Stimulated activated CD8-positive, alpha-beta memory T cell treated with anti-CD3 and anti-CD28 coated beads, Interleukin-2, amount 100 ng/mL, for 1 hour (primary cell): ENCODE measurements at places on chromosomes 6 and 20.

DNA sequence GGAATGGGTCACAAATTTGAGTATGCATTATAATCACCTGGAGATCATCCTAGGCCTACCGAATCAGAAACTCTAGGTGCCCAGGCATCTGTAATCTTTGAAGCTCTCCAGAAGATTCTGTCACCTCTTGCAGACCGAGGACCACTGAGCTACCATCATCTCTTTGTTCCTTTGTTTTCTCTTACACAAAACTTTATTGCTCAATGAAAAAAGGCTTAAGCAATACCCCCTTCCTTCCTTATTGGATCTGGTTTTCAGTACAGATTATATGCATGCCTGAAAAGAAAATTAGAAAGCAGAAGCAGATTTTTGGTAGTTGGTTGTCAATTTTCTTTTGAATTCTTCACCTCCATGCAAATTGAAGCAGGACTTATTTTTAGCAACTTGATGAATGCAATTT lies 31.3 kb downstream of the STX11 start:
- no peak for DNase-seq

GRCh38 chr6:97014595-97014994 lies 90.1 kb downstream of the KLHL32 start:
- DNase-seq: no peak

DNA sequence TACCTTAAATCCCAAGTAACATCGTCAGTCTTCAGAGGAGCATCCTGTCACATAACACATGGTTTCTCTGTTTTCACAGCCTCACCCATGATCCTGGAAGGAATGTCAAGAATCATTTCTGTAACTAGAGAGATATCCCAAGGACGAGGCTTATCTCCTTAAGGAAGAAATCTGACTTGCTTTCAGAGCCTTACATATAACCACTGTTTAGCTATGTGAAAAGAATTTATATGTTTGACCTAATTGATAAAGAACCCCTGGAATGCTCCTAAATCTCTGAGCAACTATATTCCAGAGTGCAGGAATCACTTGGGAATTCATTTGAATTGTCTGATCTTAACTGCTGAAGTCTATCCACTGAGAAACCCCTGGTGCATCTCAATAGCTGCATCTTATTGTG lies 243.1 kb downstream of the ALDH8A1 start:
- DNase-seq: no peak

DNA sequence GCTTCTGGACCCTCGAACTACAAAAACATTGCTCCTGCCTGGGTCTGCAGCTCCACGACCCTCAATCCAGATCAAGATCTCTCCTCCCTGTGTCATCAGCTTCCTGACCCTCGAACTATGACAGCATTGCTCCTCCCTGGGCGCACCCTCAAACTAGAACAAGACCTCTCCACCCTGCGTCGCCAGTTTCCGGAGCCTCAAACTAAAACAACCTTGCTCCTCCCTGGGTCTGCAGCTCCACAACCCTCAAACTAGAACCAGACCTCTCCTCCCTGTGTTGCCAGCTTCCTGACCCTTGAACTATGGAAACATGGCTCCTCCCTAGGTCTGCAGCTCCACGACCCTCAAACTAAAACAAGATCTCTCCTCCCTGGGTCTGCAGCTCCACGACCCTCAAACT lies 339.7 kb upstream of the SULF2 start:
- no peak for DNase-seq

DNA sequence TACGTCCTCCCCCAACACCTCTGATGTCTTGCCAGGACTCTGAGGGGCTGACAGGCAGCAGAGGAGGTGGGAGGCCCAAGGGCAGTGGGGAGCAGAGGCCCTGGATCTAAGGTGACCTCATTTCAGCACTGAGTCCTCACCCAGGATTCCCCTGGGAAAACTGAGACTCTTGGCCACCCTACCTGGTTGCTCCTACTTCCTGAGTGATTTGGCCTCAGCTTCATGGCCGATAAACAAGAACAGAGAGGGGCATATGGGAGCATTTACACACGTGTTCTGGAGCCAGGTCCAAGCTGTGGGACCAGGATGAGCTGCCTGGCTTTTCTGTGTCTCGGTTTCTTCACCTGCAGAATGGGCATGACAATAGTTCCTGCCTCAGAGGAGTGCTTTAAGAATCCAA lies 133.8 kb downstream of the ANKRD60 start:
- no peak for DNase-seq

GRCh38 chr20:7406671-7407070 lies 533.6 kb downstream of the HAO1 start:
- DNase-seq: no peak

- no peak for DNase-seq
Measured at GRCh38 chr6:134959603-134960002, 9.7 kb upstream of the ALDH8A1 start.

DNA sequence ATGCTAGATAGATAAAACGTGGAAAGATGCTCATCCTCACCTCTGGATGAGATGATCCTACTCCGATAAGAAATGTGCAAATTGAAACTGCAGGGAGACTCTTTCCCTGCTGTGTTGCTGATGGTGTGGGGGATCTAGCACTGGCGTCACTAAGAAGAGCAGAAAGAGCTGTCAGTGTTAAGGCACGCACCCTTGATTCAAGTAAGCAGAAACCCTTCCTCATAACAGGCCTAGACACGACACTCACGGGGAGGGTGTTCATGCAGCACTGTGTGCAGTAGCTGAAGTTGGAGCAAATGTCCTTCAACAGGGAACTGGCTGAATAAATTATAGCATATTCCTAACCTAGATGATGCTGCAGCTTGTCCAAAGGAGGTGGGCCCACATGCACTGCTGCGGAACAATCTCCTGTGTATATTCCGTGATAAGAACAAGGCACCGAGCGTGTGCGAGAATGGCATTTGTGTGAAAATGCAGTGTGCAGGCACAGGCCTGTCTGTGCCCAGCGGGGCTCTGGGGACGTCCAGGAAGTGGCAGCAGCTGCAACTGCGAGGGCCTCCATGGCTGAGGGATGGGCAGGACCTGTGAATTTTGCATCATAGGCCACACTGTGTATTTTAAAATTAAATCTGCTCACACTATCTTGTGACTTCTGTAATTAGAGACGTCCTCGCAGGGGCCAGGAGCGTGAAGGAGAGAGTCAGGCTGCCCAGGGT lies 64.0 kb downstream of the TCP11 start:
- no peak for DNase-seq

GRCh38 chr6:167688123-167688522 lies 138.6 kb upstream of the AFDN start:
- DNase-seq: no peak

GRCh38 chr6:104995989-104996617 lies 39.2 kb downstream of the LIN28B start:
- DNase-seq: no peak

- DNase-seq: no peak
Measured at GRCh38 chr20:58432186-58432954, 43.3 kb downstream of the VAPB start.

DNA sequence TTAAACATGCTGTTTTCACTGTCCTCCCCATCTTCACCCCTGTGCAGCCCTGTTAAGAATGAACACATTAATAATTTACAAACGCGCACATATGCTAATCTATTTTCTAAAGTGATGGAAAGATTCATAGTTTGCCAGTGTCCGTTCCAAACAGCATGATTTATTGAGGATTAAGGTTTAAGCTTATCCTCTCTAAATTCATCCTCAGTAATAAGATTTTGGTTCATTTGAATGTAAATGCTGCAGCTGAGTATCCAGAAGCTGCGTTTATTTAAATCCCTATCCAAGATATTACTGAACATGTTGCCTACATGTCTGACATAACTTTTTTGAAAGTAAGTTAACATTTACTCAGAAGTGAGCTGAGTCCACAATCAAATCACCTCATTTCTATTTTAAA lies 42.8 kb upstream of the FAM135A start:
- DNase-seq: no peak
